MCF 10A (cell line): ENCODE measurements at places on chromosomes 4 and X.

- peaks cover 52% of the 10 kb centered on the region for H3K27me3 ChIP-seq
- H3K36me3 ChIP-seq = no peaks in the 10 kb centered on the region
- no peak overlapping the region for H3K4me3 ChIP-seq
Measured at GRCh38 chr4:8591626-8592365, 769 bp upstream of the CPZ start.

DNA sequence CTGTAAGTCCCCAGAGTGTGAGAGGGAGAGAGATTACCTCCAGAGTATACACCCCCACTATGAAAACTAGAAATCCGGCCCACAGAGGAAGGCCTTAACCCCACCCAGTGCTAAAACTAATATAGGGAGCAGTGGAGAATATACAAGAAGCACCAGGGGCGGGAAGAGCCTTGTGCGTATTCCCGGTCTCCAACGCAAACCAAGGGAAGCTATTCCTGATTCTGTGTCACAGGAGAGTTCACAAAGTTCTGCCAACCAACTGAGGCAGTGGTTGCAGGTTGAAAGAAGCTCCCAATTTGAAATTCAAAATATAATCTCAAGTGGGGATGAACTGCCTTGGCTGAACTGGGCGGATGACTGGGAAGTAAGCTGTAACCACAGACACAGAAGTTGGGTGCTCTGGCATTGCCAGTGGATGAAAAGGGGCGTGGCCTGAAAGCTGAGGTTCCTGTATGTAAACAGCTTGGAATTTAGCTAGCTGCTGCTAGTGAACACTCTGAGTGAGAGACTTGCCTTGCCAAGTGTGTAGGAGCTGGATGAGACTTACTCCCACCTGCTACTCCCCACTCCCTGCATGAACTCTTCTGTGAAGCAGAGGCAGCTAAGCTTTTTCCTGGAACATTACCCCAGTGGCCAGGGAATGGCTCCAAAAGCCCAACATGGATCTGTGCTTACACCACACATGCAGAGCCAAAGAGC lies 32.7 kb downstream of the ELF2 start:
- H3K4me1 ChIP-seq = peaks cover 16% of the 10 kb centered on the region
- H3K27ac ChIP-seq = no peak overlapping the region
- no peak overlapping the region for H3K4me3 ChIP-seq
- peak; percentile 65 for DNase-seq
- no peaks in the 10 kb centered on the region for H3K27me3 ChIP-seq
- no peaks in the 10 kb centered on the region for H3K36me3 ChIP-seq

DNA sequence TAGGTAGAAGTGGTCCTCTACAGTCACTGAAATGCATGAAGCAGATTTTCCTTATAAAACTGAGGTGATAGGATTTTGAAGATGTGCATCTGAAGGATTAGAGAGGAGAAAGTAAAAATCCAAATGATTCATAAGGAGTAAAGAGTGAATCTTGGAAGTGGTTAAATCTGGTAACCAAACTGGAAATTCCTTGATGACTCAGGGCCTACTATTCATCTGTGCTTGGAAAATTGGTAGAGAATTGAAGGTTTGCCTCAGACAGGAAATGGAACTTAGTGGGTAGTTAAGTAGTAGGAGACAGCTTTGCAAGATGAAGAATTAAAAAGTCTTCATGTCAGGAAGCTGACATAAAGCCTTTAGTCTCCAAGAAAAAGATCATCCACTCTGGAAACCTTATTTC lies 368.9 kb upstream of the CTSO start:
- no peak overlapping the region for H3K27ac ChIP-seq
- DNase-seq = peak; percentile 52
- H3K4me3 ChIP-seq = no peak overlapping the region
- H3K27me3 ChIP-seq = no peaks in the 10 kb centered on the region
- H3K4me1 ChIP-seq = peaks cover 13% of the 10 kb centered on the region

DNA sequence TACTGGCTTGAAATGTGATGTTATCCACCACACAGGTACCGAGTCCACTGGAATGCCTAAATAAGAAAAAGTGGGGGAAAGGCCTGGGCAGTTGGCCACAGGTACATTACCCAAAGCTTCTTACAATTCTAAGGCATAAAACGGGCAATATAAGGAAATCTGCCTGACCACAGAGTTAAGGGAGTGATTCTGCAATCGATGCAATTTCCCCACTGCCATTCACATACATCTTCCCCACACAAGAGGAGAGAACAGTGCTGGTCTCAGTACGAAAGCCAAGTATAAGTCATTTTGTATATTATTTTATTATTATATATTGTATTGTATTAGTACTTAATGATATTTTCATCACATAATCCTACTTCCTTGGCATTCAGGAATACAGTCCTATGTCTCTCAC lies 30.6 kb downstream of the RFC1 start:
- DNase-seq = no peak
- H3K27me3 ChIP-seq = no peaks in the 10 kb centered on the region
- no peak overlapping the region for H3K4me3 ChIP-seq
- H3K27ac ChIP-seq = no peak overlapping the region
- H3K4me1 ChIP-seq = peaks cover 3% of the 10 kb centered on the region

GRCh38 chr4:42519803-42520417 lies 122.6 kb downstream of the SHISA3 start:
- no peak overlapping the region for H3K4me3 ChIP-seq
- H3K36me3 ChIP-seq = peaks cover 6% of the 10 kb centered on the region
- H3K27me3 ChIP-seq = no peaks in the 10 kb centered on the region
- no peak overlapping the region for H3K27ac ChIP-seq
- peaks cover 4% of the 10 kb centered on the region for H3K4me1 ChIP-seq

DNA sequence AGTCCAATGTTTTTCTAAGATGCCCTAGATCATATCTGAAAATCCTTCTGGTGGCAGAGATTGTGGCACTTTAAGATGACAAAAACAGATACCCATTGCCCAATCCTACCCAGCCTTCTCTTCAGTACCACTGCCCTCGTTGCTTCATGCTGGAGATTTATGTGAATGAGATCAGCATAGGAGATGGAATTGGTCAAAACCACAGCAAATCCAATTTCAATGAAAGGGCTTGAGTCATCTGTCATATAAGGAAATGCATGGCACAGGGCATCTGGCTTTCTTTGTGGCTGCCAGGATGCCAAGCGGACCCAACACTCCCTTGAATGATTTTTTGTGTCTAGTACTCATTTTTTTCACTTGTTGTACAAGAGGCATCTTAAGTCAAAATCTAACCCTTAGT lies 16.8 kb downstream of the AFF2 start:
- no peaks in the 10 kb centered on the region for H3K27me3 ChIP-seq
- no peaks in the 10 kb centered on the region for H3K36me3 ChIP-seq
- no peak overlapping the region for H3K4me3 ChIP-seq
- peak; percentile 33 for DNase-seq
- no peak overlapping the region for H3K27ac ChIP-seq

- no peak overlapping the region for H3K4me3 ChIP-seq
- H3K36me3 ChIP-seq = no peaks in the 10 kb centered on the region
- no peaks in the 10 kb centered on the region for H3K27me3 ChIP-seq
- peak; percentile 70 for DNase-seq
Measured at GRCh38 chr4:135508006-135508714, 1306.6 kb upstream of the PABPC4L start.

DNA sequence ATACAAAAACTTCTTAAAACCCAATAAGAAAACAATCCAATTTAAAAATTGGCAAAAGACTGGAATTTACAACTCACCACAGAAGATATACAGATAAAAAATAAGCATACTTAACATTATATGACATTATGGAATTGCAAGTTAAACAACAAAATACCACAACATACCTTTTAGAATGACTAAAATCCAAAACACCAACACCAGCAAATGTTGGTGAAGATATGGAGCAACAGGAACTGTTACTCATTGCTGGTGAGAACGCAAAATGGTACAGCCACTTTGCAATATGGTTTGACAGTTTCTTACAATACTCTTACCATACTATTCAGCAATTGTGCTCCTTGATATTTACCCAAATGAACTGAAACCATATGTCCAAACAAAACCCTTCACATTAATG lies 112.4 kb downstream of the ADGRL3 start:
- H3K27ac ChIP-seq = no peak overlapping the region
- H3K36me3 ChIP-seq = no peaks in the 10 kb centered on the region
- H3K4me1 ChIP-seq = no peaks in the 10 kb centered on the region
- no peaks in the 10 kb centered on the region for H3K27me3 ChIP-seq
